ENCODE measurements at places on chromosomes 3 and 15.

- DNase-seq: no peak
Measured at GRCh38 chr3:15664144-15664543, 62.6 kb downstream of the BTD start.

DNA sequence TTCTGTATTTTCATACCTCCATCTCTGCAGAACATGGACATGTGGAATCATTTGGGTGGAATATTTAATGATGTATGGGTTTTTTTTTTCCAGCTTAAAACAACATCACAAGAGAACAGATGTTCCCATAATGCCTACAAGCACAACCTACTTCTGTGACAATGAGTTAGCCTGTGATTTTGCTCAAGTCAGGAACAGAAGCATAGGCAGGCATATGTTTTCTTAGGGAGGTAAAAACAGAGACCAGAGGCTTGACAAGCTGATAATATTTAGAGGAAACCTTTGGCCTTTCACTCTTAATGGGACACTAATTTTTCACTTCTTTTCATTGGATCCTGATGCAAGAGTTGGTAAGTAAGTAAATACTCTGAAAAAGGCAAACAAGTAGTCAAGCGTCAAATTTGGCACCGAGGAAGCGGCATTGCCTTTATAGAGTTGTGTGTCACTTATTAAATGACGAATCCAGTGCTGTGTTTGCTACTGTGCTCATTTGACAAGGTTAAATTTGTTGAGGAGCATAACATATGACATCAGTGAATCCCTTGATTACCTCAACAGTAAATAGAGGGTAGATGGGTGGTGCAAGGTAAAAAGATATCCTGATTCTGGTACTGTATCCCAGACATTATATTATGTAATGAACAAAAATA, 66.7 kb upstream of the RBMS3 start:
- no peak for DNase-seq

DNA sequence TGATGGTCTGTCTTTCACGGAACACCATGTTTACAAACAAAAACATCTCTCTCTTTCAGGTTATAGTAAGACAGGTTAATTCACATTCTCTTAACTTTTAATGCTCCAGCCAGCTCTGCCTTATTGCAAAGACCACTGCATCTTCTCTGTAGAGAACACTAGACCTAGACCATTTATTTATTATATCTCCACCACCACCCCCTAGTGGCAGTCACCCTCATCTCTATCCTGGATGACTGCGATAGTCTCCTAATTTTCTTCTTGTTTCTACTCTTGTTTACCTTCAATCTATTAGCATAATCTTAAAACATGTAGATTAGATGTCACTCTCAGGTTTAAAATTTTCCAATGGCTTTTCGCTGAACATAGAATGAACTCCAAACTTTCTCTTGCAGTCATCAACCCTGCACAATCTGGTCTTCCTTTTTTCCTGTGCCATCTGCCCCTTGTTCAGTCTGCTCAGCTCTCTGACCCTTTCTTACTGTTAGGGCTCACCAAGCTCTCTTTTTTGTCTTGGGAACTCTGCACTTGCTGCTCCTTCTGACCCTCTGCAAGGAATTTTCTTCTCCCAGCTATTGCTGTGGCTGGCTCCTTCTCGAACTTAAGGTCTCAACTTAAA, 155.6 kb downstream of the SQOR start:
- peak; percentile 10 for DNase-seq

DNA sequence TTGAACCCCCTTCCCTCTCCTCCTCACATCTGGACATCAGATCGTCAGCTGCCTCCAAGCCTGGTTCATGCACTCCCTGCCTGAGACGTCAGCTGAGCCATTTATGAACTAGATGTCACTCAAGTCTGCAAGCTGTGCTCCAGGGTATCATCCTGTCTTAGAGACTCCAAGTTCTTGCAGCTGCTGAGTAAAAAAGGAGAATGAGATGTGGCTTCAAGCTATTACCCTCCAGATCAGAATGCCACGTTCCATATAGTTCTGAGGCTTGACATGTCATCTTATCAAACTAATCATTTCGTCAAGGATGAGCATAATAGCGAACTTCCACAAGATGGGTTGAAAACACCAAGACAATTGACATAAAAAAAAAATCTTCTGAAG, 766.3 kb downstream of the TBL1XR1 start:
- no peak for DNase-seq

DNA sequence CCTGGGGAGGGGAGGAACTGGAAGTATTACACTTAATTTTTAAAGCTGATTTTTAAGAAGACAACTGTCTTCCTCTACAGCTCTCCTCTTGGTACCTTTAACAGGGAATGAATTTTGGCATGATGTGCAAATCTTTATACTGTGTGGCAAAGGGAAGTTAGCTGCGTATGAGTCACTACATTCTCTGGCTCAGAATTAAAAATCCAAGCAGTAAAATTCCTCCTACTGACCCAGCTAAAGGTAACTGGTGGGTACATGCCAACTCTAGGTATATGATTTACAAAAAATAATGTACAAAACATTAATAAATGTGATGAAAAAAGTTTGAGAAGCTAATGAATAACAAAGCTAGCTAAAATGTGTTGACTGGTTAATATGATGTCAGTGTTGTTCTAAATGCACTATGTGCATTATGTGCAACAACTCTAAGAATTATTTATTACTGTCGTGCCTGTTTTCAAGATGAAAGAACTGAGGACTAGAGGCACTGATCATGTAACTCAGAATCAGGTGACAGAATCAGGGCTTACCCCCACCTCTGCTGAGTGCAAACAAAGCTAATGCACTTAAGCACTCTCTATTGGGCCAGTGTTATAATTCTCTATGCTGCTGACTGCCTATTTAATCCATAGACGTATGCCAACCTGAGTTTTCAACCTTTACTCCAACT, 194.7 kb upstream of the CADPS start:
- no peak for DNase-seq

Data from stimulated activated CD4-positive, alpha-beta T cell treated with anti-CD3 and anti-CD28 coated beads, Interleukin-2, amount 100 ng/mL, for 24 hours (primary cell).